Fibroblast of lung (primary cell): ENCODE measurements at places on chromosomes 7 and 10.

GRCh38 chr10:86461963-86462804, 59.4 kb downstream of the WAPL start:
- DNase-seq, result no peak

DNA sequence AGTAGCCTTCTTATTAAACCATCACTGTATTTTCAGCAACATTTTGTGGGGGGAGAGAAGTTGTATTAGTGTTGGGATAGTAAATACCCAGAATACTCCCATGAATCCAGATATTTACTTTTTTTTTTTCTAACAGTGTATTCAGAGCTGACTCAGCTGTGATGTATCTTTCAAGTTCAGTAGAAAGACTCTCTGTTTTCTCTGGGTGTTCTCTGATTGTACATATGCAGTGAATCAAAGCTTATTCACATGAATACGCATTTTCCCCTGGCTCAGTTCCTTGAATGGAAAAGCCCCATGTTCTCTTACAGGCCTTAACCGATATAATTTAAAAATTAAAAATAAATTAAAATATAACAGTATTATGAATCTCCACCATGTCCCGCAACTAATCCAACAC, 1.3 kb downstream of the TFPI2 start:
- DNase-seq, result peak; percentile 79

DNA sequence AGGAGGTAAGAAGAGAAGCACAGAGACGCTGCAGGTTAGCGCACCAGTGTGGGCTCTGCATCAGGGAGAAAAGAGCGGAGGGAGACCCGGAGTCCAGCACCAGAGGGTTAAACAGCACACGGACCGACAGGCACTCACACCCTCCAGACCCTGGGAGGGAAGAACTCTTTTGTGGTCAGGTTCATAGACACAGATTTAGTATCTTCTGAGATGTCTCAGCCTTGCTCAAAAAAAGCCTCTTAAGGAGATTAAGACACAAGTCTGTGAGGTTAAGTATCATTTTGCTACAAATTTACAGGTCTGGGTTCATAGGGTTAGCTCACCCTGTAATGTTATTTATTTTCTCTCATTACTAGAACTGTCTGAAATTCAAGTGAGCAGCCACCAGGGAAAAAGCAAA, 16.8 kb upstream of the NDST2 start:
- no peak for DNase-seq

DNA sequence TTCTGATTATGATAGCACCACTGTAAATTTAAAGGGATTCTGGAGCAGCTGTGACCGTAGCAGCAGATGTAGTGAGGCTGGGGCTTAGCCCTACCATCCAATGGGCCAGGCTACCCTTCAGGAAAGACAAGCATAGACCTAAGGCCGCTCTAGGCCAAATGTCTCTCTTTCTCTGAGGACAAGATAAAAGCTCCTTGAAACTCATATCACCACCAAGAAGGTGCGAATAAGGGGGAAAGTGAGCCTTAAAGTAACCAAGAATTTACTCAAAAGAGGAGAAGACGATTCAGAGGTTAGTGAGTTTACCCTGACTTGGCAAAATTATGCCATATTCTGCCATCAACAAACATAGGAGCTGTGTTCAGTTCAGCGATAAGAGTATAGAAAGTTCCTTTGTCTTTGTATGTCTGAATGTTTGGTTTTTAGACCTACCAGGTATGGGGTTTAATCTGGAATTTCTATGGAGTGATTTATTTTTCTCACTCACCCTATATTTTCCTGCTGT, 79.8 kb downstream of the PFKFB3 start:
- no peak for DNase-seq

DNA sequence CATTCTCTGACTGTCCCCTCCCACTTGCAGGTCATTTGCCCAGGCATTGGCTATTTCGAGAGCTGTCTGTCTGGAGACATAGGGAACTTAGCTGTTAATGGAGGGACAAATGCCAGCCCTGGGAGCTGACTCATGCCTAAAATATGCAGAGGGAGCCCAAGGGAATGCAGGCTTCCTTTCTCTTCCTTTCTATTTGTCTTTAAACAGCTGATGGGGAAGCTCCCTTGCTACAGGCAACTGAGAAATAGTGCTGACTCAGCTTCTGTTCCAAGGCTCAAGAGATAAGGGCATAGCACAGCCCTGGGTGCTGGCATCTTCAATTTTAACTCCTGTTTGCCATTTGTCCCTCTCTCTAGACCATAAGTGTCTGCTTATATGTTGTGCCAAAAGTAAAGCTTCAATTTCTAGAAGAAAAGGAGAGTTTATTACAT, 82.7 kb upstream of the C1GALT1 start:
- peak; percentile 93 for DNase-seq

DNA sequence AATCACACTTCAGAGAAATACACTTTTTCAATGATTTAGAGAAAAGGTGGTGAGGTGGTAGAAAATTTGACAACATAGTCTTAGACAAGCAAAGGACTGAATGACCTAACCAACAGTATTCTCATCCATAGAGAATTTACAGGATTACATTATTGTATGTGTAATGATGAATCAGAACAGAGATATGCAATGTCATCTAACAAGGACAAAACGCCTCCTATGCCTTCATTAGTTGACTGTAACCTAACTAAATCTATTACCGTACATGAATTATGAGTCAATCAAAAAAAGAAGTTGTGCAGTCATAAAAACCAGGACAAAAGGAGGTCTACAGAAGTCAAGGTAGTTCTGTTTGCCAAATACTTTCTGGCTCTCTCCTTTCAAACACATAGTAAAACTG, 66.5 kb downstream of the RAB11FIP2 start:
- peak; percentile 85 for DNase-seq

DNA sequence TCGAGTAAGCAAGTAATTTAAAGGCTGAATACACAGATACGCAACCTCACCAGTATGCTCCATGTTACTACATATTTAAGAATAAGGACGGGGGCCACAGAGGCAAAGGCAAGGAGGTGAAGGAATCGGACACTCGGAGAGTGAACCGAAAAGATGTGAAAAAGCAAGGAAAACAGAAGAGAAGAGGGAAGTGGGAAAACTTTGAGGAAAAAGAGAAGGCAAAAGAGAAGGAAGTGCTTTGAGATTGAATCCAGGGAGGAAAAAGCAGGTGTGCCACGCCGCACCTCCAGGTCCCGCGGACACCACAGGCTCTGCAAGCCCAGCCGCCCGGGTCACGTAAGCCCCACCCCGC, 367 bp upstream of the AVL9 start:
- DNase-seq, result no peak

DNA sequence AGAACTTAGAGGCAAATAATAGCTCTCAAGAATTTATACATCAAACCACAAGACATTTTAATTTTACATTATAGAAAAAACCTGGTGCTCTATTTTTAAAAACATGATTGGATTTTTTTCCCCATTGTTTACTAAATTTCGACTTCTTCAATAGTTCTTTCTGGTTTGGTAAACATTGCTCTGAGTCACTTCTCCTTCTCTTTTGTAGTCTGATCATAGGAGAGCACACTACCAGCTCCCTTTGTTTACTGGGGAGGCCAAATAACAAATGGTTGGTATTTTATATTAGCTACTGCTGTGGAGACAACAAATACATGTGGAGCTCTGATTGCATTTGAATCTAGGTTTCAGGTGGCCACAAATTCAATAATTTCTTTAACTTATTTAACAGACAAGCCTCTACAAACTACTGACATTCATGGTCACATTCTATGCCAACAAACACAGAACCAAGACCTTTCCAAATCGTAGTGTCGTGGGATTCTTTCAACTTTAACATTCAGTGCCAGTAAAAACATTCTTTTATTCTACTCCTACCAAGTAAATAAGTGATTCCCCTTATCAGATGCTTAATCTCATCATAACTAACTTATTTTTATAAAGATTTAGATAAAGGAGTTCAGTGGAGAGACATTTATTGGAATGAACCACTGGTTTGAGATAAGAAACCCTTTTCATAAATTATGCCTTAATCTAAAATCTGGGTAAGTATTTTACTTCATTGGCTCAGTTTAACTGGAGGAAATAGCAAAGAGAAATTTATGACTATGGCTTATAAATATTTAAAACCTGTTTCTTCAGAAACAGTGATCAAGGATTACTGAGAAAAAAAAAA, 17.7 kb upstream of the FXYD4 start:
- no peak for DNase-seq

DNA sequence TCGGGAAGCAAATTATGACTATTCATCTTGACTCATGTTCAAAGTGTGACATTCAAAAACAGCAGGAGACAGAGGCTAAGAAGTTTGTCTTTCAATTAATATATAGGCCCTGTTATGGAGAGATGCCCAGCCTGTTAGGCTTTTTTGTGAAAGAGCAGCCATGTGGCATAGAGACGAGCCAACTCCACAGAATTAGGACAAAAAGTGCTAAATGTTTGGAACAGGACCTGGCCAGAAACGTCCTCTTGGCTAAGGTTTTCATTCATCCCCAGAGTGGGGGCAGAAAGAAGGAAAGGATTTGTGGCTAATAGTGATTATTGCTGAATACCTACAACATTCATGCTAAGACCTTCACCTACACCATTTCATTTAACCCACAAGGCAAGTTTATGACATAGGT, 324.7 kb upstream of the NPVF start:
- DNase-seq, result no peak
